Tibial artery (tissue), 4 donors: ENCODE measurements at places on chromosomes 3 and 15.

GRCh38 chr3:169269005-169269404 lies 394.5 kb downstream of the MECOM start:
- DNase-seq = no peak

DNA sequence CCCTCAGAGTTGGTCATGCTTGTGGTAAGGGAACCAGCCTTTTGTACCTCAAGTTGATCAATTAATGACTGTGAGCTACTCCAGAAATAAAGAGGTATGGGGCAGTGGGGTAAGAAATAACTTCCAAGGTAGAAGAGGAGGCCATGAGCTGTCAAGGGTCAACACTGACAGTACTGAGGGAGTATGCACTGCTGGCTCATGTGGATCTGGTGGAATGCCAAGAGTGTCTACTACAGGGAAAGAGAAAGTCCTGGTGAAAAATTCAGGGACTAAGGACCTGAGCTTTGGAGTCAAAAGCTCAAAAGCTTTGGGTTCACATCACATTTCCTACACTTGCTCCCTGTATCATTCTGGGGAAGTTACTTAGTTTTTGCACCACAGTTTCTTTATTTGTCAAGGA lies 154.9 kb downstream of the SEMA6D start:
- DNase-seq = no peak

DNA sequence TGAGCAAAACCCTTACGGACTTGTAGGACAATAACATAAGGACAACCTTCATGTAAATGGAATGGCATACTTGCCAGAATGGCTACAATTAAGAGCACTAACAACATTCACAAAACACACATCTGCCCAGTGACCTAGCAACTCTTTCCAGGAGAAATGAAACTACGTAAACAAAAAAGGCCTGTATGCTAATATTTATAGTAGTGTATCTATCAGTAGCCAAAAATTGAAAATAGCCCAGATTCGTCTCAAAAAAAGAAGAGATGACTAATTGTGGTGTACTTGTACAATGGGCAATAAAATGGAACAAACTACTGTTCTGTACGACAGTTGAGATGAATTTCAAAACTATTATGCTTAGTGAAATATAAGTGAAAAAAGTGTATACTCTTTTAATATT lies 38.4 kb downstream of the CMC1 start:
- no peak for DNase-seq

DNA sequence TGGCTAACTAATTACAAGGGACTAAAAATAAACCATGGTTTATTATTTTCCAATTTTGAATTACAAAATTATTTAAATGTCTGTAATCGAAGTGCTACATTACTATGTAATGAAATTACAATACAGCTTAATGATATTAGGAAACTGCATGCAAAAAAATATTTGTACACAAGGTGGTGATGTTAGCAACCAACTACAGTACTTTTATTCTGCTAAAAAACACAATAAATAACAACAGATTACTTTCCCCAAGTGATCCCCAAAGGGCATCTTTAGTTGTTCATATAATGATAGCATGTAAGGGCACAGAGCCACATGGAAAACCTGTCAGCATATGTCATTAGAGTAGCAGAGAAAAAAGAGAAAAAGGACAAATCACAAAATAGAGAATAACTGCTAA lies 147.5 kb upstream of the SOX2 start:
- DNase-seq = no peak

DNA sequence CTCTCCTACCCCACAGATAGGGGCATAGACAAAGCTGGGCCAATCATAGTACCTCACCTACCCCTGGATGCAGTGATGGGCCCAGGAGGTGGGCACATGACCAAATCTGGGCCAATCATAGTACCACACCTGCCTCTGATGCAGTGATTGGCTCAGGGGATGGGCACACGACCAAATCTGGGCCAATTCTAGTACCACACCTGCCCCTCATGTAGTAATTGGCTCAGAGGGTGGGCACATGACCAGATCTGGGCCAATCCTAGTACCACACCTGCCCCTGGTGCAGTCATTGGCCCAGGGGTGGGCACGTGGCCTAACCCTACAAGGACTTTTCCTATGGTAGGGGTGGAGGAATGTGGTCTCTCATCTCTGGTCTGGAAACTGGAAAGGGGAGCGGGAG lies 56.9 kb upstream of the MEF2A start:
- no peak for DNase-seq

- no peak for DNase-seq
These were observed 82.8 kb upstream of the TNIK start for GRCh38 chr3:171542976-171543375.

DNA sequence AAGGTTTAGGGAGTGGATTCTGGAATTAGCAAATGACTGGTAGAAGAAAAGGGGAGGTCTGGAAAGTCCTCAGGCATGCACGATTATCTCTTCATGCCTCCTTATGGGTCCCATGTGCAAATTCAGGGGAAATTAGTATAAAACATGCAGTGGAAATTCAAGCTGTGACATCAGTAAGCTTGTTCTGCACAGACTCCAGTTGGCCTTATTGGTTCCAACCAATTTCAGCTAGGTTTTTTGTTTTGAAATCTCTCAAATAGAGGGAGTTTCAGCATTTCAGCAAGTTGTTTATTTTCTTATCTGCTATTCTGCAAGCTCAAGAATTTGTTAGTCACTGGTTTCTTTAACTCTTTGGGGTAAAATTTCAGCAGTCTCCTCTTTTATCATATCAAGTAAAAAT lies 774 bp upstream of the TMCO5A start:
- DNase-seq = no peak

DNA sequence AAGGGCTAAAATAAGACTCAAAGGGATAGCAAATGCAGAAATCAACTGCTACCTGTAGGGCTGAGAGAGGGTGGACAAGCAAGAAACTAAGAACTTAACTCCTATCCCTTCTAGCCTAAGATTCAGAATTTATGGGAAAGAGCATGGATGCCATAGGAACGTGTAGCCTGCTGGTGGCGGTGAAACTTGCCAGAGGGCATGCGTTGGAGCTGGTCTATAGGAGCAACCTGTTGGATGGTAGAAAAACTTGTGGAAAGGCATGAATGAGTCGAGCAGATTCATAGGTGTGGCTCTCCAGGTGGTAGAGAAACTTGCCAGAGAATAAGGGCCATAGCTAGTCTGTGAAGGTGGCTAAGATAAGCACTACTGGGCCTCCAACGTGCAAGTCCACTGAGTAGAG lies 137.2 kb downstream of the DOCK3 start:
- no peak for DNase-seq

- DNase-seq = no peak
These were observed 26.3 kb downstream of the MRAS start for GRCh38 chr3:138374573-138375134.

GRCh38 chr3:43996379-43997301 lies 245.0 kb upstream of the TOPAZ1 start:
- no peak for DNase-seq

- DNase-seq = no peak
These were observed 61.3 kb downstream of the CORO2B start for GRCh38 chr15:68639926-68640600.

GRCh38 chr3:133717424-133717823 lies 28.8 kb upstream of the TF start:
- DNase-seq = no peak

DNA sequence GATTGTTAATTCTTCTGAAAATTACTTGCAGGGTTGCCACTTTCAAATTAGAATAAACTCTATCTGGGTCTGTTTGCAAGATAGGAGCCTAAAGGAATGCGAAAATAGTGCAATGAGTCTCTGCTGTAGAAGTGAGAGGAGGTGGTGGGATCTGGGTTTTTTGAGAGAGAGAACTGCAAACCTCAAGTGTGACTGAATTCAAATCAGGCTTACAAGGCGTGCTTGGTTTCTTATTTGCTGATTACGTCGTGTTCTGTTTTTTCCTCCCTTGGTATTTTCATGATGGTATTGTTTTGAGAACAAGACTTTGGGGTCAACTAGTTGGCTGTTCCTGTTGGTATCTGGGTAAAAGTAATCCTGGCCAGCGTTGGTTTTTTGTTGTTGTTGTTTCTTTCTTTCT lies 490.9 kb upstream of the CFAP20DC start:
- DNase-seq = no peak

DNA sequence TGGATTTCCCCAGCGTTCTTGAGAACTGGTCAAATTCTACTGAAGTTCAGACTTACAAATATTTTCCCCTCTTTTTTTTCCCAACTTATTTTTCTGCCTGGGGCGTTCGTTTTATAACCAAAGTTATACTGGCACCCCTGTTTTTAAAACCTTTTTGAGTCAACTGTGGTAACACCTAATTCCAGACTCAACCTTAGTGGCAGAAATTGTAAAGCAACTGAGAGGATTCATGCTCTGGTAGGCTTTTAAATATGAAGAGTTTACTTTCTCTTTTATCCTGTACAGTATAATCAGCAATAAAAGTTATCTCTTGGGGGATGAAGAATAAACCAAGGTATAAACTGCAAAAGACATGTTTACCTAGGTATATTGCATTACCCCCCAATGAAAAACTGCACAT lies 2.3 kb downstream of the IL5RA start:
- no peak for DNase-seq

DNA sequence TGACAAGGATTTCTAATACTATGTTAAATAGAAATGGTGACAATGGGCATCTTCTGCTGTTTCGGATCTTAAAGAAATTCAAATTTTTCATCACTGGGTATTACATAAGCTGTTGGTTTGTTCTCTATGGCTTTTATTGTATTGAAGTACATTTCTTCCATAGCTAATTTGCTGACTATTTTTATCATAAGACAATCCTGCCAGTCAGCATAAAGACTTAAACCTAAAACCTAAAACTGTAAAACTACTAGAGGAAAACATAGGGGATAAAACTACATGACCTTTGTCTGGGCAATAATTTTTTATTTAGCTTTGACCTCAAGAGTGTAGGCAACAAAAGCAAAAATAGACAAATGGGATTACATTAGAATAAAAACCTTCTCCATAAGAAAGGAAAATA lies 1017.4 kb downstream of the SI start:
- DNase-seq = no peak

GRCh38 chr15:89472785-89473256 lies 23.6 kb downstream of the RHCG start:
- peak; percentile 24 for DNase-seq

- no peak for DNase-seq
These were observed 14.4 kb downstream of the FGD5 start for GRCh38 chr3:14832975-14833722.

- no peak for DNase-seq
These were observed 33.1 kb downstream of the KLHL25 start for GRCh38 chr15:85761635-85762034.

DNA sequence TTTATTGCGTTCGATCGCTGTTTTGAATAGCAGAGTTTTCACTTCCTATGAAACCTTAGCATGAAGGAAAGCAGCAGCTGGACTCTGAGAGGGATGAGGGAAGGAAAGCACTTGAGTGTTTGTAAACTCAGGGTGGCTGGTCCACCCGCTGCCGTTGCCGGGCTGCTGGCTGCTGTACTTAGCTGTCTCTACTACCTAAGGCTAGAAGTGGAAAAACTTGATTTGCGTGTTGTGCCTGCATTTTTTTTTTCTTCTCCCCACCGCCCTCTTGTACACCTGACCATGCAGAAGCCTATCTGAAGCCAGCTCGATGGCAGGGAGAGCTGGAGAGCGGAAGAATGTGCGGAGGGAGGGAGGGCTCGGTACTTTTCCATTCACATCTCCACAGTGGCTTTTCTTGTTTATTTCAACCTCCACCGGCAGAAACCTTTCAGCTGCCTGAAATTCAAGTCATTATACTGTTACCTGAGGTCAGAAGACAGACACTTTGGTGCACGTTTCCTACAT lies 4.8 kb upstream of the BCL6 start:
- DNase-seq = no peak

DNA sequence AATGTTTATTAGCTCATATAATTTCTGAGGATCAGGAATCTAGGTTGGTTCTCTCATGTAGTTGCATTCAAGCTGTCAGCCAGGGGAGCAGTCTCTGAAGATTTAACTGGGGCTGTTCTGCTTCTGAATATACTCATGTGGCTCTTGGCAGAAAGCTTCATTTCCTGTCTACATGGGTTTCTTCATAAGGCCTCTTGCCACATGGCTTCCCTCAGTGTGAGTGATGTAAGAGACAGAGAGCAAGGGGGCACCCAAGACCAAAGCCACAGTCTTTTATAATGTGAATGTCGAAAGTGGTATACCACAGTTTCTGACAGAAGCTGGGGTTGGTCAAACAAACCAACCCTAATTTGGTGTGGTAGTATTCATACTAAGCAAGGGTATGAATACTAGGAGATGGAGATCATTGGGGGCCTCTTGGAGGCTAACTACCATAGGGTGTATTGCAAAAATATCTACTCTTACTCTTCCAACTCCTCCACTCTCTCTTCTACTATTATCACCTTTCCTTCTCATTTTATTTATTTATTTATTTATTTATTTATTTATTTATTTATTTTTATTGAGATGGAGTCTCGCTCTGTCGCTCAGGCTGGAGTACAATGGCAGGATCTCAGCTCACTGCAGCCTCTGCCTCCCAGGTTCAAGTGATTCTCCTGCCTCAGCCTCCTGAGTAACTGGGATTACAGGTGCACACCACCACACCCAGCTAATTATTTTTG lies 123.8 kb downstream of the B3GALNT1 start:
- peak; percentile 48 for DNase-seq

GRCh38 chr15:85826756-85827515 lies 32.2 kb upstream of the KLHL25 start:
- DNase-seq = no peak

DNA sequence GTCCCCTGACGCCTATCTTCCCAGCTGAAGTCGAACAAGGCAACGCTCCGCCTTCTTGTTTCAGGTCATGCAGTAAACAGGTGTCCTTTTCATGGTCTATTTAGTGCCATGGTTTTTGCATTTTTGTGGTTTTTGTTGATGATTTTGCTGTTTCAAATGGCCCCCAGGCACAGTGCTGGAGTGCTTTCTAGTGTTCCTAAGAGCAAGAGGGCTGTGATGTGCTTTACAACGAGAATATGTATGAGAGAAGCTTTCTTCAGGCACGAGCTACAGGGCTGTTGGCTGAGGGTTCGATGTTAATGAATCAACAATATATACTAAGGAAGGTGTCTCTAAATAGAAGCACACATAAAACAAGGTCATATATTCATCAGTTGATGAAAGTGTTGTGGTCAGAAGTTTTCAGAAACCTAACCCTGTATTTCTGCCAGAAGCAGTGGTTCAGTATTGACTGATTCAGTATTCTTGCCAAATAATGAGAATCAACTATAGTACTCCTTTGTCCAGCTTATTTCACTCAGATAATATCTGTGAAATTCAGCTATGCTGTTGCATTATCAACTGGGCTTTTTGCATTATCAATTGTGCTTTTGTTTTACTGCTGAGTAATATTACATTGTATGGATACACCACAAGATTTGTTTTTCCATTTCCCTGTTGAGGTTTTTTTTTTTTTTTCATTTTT lies 18.5 kb downstream of the LIMD1 start:
- DNase-seq = no peak

DNA sequence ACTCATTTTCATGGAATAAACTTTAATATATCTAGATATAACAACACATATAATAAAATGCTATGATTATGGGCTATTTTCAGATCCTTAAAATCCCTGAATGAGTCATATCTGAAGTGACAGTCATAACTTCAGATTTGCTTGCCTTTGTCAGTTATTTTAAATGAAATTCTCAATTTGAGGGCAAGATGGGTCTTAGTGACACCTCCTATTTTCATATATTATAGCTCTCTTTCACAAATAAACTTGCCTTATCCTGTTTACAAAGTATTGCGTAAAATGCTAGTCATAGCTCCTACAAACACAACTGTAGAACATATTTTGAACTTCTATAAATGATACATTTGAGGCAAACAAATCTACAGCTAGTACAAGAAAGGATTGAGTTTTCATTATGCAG lies 6.2 kb upstream of the THRB start:
- no peak for DNase-seq
